Non-pigmented ciliary epithelial cell (primary cell): ENCODE measurements at places on chromosomes 1 and 21.

GRCh38 chr1:56295949-56296929, 283.1 kb downstream of the PLPP3 start:
- DNase-seq = no peak

- no peak for DNase-seq
Measured at GRCh38 chr1:21051177-21051825, 125.4 kb downstream of the EIF4G3 start.

DNA sequence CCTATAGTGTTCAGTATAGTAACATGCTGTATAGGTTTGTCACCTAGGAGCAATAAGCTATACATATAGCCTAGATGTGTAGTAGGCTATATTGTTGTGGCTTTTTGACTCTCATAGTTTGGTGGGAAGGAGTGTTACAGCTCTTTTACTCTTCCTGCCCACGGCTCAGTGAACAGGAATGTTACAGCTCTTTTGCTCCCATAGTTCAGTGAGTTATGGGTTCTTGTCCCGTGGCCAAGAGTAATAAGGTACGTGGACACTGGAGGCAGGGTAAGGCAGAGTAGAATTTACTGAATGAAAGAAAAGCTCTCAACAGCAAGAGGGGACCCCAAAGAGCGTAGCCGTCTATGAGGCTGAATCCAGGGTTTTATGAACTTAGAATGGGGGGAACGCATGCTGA, 734.3 kb downstream of the ADGRL2 start:
- no peak for DNase-seq

DNA sequence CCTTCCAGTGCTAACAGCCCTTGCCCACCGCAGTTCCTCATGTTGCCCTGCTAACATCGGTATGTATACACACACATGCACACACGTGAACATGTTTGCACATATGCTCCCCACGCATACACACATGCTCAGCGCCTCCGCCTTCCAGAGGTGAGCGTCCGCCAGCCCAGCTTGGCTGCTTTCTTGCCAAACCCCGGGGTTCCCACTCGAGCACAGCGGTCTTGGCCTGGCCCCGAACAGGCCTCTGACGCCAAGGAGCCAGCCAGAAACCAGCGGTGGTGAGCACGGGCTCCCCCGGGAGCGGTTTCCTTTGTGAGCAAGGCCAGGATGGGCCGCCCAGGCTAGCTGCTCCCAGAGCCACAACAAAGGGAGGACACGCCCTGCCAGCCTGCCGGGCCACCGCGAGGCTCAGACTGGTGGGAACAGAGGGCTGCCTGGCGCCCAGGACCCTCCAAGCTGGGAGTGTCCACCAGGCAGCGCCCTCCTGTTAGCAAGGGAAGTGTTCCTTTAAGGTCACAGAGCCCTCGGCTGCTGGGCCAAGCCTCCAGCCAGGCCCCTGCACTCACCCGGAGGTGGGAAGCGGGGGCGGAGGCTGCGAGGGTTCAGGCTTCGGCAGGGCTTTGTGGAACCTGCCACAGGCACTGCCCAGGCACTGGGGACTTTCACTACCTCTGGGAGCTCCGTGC, 65.4 kb downstream of the ALPL start:
- no peak for DNase-seq

DNA sequence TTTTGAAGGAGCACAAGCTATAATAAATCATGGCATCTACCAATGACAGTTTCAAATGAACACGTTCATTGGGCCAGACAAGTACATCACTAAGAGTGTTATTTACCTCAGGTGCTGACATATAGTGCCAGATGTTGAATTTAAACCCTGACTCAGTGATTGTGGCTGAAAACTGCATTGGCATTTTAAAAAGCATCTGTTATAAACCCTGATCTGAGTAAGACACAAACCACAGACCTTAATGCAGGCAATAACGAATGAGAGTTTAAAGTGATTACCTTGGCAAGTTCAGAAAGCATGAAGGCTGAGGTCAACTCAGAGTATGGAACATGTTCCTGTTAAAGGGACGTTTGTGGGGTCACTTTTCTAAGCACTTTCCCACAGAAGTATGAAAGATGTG, 865.1 kb upstream of the TMPRSS15 start:
- no peak for DNase-seq

DNA sequence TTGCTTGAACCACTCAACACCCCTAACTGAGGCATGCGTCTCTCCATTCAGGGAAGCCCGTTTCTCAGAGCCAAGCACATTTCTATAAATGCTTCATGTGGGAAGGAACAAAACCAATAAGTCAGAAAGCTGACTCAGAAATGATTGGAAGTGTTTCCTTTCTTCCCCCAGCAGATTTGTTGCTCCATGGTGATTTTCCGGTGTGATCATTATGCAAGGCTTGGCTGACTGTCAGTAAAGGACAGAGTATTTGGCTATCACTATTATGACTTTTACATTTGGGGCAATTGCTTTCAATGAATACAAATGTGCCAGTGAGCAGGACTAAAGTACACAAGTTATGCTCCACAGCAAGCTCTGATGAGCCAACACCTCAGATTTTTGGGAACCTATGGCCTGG, 53.3 kb upstream of the ZC3H11B start:
- no peak for DNase-seq

GRCh38 chr1:89198081-89198480, 661 bp downstream of the GBP4 start:
- no peak for DNase-seq

- no peak for DNase-seq
Measured at GRCh38 chr1:98280049-98280448, 359.2 kb upstream of the DPYD start.

DNA sequence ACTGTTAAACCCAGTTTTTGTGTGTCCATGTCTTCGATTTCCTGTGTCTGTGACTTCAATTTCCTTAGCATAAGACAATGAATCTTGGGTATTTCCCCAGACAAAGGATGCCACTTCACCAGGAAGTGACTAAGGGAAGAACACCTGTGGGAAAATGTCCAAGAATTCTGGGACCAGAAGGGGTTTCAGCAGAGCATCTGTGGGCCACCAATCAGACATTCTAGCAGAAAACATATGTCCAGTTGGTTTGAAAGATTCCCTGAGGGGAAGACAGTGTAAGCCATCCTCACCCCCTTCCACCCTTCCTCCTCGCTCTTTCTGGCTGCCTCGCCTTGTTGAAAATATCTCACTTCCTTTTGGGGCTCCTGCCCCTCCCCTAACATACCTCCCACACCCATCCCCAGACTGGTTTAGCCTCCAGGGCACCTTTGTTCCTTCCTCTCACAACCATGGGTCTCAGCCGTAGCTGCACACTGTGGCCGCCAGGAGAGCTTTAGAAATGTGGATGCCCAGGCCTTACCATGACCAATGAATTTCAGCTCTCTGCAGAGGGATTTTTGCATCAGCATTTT, 25.5 kb upstream of the IFNAR1 start:
- DNase-seq = no peak

GRCh38 chr1:201371276-201371675, 6.2 kb downstream of the TNNT2 start:
- DNase-seq = no peak

DNA sequence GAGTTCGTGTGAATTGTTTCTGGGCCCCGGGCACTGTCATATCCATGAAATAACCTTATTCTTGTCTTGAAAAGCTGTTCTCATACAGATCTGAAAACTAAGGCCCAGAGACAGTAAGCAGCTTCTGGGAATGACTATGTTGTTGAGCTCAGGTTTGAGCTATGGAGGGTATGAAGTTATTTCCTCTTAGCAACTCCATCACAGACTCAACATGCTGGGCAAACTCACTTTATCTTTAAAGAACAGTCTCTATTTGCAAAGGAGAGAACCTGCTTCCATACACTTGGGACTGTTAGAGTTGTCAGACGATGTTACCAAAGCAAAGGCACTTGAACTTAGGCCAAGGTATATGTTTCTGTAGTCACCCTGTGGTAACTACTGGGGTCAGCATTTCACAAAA, 90.0 kb downstream of the GPR88 start:
- no peak for DNase-seq

DNA sequence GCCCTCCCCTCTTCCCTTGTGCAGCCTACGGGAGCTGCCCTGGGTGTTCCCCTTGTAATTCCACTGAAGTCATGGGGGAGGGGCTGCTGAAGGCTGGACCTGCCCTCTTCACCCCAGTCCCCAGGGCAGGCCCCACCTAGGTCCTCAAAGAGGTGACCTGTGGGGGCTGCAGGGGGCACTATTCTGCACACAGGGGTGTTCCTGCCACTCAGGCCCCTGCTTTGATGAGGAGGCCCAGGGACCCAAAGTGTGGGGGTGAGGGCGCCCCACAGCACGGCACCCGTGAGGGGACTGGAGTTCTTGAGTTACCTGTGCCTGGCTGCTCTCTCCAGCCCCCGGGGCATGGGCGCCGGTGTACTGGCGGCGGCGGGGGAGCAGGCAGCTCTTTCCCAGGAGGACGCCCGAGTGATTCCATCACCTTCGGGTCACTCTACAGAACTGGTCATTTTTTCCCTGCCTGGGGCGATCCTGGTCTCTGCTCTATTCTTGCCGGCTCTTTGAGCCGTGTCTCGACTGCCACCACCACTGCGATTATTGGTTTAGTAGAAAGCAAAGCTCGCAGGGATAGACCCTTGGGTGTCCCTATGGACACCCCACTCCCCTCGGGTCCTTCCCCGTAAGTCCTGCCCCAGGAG, 6.9 kb upstream of the PRDM16 start:
- no peak for DNase-seq

DNA sequence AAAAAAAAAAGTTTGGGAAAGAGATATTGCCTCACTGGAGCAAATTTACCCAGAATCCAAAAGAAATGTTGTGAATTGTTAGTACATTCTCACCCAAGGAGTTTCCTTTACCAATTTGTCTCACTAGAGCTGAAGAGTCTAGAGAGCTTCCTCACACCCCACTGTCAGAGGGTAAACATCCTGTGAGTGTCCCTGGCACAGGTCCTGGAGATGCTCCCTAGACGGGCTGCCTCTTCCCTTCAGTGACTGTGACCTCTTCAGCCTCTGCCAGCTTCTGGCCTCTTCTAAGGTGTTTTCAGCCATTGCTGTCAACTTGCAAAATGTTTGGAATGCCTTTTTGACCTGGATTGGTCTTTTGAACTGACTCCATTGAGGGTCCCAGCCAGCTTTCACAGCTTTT, 159.4 kb downstream of the DHRS3 start:
- DNase-seq = no peak

- DNase-seq = no peak
Measured at GRCh38 chr1:115654663-115655305, 13.0 kb downstream of the VANGL1 start.

DNA sequence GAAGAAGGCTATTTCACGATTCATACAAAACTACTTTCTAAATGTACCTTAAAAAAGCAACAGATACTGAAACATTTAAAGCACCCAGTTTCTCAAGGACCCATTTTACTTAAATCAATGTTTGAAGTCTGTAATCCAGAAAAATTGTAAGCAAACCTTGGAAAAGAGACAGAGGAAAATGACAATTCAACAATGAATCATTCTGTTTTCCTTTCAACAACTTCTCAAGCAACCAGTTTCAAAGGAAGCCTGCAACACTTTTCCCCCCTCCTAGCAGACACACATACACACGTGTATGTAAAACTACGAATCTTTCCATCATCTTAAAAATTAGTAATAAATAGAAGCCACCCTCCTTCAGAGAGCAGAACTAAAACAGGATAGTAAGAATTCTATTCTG, 1.2 kb downstream of the RERE start:
- DNase-seq = no peak
